ENCODE measurements at places on chromosomes 6 and 20.

GRCh38 chr6:155419161-155419560 is 36.5 kb downstream of the NOX3 start:
- DNase-seq, result no peak

GRCh38 chr6:15017261-15017660 is 228.6 kb upstream of the JARID2 start:
- DNase-seq, result no peak

GRCh38 chr6:64010010-64010409 is 374.4 kb downstream of the PHF3 start:
- DNase-seq, result no peak

- no peak for DNase-seq
Observed at GRCh38 chr20:44866703-44867335, 18.7 kb upstream of the YWHAB start.

DNA sequence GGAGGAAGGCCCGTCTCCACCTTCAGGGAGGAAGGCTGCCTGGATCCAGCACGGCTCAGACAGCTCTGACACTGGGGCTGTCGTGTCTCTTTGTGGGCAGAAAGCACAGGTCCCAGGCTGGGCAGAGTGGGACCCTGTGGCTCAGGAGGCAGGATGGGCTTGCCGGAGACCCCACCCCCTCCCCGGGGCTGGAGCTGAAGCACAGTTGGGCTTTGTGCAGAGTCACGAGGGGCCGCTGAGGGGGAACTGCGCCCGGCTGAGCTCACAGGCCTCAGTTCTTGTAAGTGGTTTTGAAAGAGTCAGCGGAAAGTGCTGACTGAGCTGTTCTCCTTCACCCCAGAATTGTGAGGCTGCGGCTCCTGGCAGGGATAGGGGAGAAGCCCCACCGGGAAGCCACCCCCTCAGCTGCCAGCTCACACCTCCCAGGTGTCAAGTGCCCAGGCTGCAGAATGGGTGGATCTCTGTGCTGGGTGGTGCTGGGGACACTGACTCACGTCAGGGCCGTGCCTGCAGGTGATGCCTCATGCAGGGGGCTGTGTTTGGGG is 145.5 kb upstream of the RNF24 start:
- no peak for DNase-seq

- DNase-seq, result no peak
Observed at GRCh38 chr6:134724771-134725340, 225.0 kb downstream of the ALDH8A1 start.

DNA sequence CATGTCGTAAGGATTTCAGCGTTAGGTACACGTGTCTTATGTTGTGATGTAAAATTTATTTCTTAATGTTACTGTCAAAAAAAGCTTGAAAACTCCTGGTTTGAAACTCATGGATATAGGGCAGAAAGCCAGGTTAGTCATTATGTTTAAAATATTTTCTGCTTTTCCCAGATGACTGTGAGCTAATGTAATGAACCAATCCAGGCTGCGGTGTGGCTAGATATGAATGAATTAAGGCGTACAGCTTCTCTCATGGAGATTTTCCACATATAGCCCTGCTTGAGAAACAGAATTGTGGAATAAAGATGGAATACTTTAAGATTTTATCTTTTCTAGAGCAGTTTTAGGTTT is 80.3 kb upstream of the STMND1 start:
- DNase-seq, result no peak

GRCh38 chr6:104187616-104188015 is 672.1 kb downstream of the HACE1 start:
- no peak for DNase-seq

GRCh38 chr6:166104107-166104506 is 63.5 kb downstream of the TBXT start:
- DNase-seq, result no peak

DNA sequence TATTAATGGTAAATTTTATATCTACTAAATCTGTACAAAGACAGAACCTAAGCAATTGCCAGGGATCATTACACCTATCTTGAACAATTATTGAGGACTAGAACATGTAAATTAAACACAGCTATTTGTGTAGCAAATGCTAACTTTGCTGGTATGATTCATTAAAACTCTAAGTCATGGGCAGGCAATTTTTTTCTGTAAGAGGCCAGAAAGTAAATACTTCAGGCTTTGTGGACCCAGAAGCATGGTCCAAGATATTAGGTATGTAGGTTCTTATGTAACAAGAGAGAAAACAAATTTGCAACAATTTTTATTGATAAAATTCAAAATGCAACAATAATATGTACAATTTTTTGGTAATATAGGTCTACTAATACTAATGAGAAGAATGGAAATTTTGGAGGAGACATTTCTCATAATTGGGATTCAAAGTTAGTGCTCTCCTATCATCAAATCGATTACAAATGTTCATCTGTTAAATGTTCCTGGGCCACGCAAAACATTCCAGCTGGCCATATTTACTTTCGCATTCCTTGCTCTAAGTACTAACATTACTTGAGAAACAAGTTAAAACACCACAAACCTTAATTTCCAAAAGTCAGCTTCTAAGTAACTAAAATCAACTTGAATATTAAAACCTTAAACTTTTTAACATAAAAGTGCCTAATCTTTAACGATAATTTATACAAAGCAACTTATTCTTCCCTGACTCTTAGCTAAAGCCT is 4.3 kb downstream of the TMEM30A start:
- DNase-seq, result no peak

DNA sequence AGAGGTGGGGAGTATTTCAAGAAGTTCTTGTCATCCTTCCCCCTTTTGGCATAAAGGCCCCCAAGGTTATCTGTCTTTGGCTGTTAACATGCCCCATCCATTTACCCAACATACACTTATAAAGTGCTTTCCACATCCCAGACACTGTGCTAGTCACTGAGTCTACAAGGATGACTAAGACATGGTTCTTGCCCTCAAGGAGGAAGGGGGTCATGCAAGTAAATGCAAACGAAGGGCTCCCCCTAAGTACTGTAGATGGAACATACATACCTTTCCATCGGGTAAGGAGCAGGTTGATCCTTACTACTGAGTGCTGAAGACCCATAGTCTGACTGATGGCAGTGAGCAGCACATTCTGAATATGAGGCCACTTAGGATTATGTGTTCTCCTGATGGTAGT is 38.3 kb downstream of the HECA start:
- DNase-seq, result peak; percentile 53

DNA sequence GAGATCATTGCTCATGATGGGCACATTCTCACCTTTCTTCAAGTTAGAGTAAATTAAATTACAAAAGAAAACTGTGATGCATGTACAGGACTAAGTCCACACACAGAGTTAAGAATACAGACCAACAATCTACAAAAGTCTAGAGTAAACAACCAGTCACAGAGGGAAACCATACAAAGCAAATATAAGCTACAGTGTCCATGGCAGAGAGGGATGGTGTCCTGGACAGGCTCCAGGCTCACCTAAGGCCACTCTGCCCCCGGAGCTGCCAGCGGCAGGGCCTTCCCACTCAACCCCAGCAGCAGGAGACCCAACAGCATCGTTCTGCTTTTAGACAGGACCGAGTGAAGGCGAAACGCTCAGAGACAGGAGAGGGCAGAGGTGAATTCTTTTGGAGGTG is 16.0 kb downstream of the PDE10A start:
- no peak for DNase-seq

All from CD4-positive, alpha-beta T cell treated with Interleukin-17A for 1 hour (primary cell).